ENCODE measurements at places on chromosomes 16 and 17.
A peak's percentile ranks its signal among the peaks of the same experiment; 100 is the strongest.

DNA sequence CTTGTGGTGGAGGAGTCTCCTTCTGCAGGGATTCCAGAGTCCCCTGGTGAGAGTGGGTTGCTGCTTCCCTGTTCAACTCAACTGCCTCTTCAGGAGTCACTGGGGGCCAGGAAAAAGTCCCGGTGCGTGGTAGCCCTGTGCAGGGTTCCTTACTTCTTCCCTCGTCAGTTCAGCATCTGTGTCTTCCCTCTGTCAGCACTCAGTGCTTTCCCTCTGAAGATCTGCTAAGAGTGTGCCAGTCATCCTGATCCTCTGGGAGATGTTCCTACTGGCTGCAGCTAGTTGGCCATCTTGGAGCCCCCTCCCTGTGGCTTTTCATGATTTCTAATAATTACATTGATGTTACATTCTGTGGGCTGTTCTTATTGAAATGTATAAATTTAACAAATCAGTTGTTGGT lies 36.5 kb downstream of the NF1 start:
- DNase-seq, result no peak

GRCh38 chr16:11669380-11670146 lies 1.3 kb downstream of the SNN start:
- DNase-seq, result no peak

- DNase-seq, result peak; percentile 76
Measured at GRCh38 chr17:2853283-2854142, 57.3 kb downstream of the RAP1GAP2 start.

DNA sequence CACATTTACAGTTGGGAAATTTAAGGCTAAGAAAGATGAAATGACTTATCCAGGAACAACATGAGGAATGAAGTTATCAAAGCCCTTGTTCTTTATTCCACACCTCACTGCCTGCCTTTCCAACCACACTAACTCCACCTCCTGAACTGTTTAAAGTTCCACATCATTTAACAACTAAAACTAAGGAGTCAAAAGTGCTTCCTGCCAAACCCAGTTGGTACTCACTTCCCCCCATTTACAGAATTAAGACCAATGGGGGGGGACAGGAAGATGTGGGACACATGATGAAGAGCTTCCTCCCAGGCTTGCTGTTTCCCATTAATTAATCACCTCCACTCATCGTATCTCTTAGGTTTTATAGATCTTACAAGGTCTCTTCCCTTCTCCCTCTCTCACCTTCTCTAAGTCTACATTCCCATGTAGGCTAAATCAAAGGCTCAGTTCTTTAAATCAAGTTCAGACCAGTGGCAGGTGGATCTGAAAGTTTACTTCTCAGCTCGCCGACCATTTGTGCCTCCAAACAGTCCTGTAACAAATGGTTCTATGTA lies 19.2 kb upstream of the TMEM101 start:
- DNase-seq, result no peak

- DNase-seq, result no peak
Measured at GRCh38 chr16:85004587-85005205, 6.6 kb downstream of the ZDHHC7 start.

GRCh38 chr17:64399071-64399766 lies 8.6 kb upstream of the PECAM1 start:
- peak; percentile 8 for DNase-seq

DNA sequence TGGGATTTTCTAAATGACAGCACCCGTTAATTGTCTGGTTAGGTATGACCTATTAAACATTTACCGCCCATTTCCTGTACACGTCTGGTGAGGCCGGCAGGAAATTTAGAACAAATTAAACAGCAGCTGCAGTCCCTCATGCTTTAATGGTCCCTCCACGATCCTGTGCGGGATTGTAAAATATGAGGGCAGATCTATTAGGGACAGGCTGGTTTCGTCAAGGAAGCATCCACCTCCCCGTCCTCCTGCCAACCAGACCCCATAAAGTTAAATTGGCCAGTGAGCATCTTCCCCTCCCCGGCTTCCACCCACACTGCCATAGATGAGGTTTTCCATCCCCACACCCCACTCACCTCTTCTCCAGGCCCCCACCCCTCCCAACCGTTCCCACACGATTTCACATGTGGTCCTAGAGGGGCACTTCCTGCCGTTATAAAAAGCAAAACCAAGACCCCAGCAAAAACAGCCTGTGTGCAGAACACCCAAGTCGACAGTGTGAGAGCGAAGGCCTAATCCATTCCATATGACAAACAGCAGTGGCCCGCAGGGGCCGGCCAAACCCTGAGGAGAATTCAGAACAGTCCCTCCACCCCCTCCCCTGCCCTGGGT lies 331.9 kb downstream of the FOXL1 start:
- DNase-seq, result no peak

DNA sequence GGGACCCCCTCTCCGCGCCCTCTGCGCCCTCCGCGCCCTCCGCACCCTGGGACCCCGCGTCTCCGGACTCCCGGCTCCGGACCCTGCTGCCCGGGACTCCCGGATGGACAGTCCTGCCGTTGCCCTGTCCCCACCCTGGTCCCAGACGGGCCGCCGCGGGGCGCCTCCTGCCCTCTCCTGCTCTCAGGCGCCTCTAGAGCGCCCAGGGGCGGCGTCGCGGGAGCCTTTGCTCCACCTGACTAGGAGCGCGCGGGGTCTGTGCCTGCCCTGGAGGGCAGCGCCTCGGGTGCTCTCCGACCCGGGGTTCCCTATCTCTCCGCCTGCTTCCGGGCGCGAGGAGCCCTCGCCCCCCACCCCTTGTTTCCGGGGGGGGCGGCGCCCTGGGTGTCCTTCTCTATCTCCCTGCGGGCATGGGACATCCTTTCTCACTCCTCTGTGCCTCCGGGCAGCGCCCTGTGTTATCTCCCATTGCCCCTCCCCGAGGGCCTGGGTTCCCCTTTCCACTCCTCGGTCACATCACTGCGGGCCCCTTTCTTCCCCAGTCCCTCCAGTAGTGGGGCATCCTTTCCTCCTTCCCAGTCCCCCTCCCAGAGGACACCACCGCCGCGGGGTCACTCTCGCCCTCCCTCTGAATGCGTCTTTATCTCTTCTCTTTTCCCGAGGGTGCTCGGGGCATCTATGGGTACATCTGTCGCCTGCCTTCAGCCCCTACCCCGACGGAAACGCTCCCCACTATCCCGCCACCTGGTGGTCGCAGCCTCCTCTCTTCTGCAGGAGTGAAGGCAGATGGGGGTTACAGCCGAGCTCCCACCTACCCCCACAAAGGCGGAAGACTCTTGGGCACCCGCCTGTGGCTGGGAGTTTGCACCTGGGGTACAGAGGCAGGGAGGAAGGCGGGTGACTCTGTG lies 875 bp downstream of the PRKCB start:
- no peak for DNase-seq

DNA sequence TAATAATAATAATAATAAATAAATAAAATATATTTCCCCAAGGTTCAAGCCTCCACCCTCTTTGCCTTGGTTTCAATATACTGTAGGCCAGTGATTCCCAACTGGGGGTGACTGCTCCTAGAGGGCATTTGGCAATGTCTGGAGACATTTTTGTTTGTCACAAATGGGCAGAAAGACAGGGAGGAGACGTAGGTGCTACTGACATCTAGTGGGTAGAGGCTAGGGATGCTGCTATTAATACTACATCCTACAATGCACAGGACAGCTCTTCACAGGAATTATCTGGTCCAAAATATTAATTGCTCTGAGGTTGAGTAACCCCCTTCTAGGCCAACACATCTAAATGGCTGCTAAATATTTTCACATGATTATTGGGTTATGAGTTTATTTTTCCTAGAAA lies 12.8 kb upstream of the PRR14 start:
- DNase-seq, result peak; percentile 70

DNA sequence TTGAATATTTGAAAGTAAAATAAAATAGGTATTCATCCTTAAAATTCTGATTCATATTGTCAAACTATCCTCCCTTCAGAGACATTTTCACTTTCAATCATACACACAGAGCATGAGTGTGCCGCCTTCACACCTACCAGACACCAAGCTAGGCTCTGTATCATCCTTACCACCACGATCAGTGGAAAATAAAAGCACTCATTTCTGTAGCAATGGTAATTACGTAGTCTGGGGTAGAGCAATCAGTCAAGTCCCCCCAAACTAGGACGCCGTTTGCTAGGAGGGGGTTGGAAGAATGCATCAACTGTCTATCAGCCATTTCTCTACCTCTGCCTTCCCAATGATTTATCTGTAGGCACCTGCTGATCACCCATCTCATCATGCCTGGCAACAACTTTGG lies 84.6 kb upstream of the GRIN2A start:
- no peak for DNase-seq

GRCh38 chr17:13510062-13510461 lies 91.7 kb downstream of the HS3ST3A1 start:
- DNase-seq, result no peak

DNA sequence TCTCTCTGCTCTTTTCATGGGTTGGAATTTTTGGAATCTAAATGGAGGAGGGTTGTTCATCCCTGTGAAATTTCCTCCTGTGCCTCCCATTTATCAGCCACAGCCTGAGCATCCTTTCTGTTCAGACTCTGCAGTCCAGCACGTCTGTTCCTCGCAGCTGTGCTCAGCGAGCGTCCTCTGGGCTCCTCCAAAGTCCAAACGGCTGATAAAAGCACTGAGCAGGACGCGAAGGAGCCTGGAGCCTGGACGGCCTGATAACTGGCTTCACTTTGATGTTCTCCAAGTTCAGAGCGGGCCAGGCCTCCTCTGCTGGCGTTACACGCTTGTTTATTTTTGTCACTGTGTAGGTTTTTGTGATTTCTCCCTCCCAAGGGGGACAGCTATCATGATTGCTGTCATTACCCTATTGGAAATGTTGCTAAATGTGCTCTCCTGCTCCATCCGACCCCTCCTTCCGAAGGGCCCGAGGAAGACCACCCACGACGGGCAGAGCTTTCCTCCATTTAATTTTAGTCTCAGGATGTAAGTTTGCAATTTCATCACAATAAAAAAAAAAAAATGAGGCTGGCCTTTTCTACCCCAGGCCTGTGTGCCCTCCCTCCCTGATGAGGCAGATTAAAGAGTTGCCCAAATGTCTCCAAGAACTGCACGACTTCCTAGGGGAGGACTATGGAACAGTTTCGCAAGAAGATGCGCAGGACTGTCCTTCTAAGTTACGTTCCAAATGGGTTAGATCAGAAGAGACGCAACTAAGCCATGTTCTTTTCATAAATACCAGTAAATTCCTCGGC lies 290.5 kb upstream of the FOXF1 start:
- DNase-seq, result no peak

- no peak for DNase-seq
Measured at GRCh38 chr17:35342276-35342675, 31.1 kb downstream of the SLFN11 start.

DNA sequence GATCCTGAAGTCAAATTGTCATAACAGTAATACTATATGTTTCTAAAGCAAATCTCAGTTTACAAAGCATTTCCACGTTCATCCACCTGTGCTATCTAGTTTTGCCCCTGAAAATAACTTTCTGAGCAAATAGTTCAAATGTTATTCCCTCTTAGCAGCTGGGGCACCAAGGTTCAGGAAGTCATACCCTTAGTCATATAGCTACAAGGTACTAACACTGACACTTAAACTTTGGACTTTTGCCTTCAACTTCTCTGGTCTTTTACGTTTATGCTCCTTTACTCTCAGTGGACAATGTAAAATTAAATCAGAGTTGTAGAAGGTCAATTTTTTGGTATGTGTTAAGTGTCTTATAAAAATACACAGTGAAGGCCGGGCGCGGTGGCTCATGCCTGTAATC lies 33.0 kb downstream of the COX11 start:
- DNase-seq, result no peak

- no peak for DNase-seq
Measured at GRCh38 chr16:12096157-12096777, 119.7 kb downstream of the SNX29 start.

DNA sequence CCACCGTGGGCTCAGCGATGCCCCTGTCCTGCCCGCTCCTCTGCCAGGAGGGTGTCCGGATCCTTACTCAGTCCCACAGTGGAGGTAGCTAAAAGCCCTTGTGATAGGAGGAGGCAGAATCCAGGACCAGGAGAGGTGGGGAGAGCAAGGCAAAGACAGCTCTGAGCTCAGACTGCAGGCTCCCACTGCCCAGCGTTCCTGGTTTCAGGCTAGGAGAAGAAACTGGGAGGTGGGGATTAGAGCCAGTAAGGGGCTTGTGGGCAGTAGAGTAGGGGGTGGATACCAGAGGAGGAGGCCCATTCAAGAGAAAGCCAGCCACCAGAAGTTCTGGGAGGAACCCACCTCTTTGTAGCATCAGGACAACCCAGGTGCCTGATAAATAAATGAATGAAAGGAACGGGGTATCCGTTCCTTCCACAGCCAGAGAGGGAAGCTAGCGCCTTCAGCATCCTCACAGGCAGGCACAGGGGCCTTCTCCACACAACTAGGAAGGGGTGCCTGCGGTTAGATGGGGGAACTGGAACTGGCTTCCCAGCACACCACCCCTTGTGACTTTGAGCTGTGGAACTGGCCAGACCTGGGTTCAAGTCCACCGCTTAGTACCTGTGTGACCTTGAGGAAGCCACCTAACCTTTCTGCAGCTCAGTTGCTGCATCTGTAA lies 2.3 kb downstream of the IL21R start:
- DNase-seq, result no peak

DNA sequence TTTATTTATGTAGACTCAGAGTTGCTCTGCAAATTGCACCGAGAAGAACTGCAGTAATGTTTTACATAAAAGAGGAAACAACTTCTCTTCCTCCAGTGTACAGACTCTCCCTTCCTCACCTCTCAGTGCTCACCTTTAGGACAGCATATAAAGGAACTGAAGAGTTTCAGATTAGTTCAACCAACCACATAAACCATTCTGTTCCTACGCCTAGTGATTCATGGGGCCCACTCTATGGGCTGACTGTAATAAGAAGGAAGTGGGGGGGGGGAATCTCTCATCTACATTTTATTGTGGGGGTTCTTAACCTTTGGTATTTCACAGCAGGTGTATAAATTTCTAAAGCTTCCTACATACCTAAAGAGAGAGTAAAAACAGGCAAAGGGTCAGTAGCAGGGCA lies 18.3 kb downstream of the ZSWIM7 start:
- no peak for DNase-seq

DNA sequence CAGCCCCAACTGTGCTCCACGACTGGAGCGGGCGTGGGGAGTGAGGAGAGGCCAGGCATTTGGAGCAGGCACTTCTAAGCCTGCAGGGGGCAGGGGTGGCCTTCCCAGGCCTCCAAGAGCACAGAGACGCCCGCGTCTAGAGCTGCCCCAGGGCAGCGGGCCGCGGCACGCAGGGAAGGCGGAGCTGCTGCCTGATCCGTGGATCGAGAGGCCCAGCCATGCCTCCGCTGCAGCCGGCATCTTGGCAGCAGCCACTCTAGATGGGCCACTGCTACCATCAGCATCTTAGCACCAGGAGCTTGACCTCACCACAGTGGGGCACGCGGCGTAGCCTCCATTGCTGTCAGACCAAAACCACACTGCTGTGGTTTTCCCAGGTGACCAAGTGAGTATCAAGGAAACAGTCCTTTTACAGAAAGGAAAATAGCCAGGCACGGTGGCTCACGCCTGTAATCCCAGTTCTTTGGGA lies 20.4 kb upstream of the WDR45B start:
- peak; percentile 90 for DNase-seq

DNA sequence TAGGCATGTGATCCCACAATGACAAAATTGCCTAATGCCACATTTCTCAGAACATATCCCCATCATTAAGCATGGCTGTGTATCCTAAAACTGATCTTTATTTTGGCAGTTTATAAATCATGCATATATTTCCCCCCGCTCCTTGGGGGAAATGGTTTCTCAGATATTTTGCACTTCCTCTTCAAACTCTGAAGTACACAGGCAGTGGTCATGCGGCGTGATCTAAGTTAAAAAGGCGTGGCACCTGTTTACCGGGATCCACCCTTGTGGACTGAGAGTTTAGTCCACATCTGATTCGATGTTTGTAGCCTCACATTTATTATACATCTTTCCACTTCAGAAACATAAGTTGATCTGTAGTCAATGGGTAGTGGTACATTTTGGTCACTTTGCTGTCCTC lies 51.4 kb downstream of the USP10 start:
- no peak for DNase-seq

GRCh38 chr16:71426069-71426879 lies 15.6 kb downstream of the TLE7 start:
- DNase-seq, result peak; percentile 96
